Ovary (tissue), 10 donors: ENCODE measurements at places on chromosomes 7 and 10.

DNA sequence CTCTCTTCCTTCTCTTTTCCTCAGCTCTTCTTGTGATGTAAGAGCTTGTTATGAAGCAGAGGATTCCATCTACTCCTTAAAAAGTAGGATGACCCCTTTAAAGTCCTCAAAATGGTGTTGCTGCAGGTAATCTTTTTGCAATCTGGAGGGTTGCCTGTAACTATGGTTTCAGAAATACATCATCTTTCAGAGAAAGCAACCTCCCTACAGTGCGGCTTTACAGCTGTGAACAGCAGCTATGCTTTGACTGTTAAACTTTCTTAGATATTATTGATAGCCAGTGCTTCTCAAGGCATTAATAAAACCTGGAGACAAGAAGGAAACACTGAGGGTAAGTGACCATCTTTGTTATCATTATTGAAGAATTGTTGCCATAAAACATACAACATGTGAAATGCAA lies 86.6 kb upstream of the MDFIC start:
- H3K36me3 ChIP-seq, result no peaks in the 10 kb centered on the region
- H3K27me3 ChIP-seq, result no peaks in the 10 kb centered on the region
- no peak for DNase-seq
- H3K27ac ChIP-seq, result no peak overlapping the region

GRCh38 chr10:50027195-50027594 lies 39.0 kb downstream of the AGAP6 start:
- no peak overlapping the region for H3K4me3 ChIP-seq
- H3K27ac ChIP-seq, result no peak overlapping the region
- DNase-seq, result no peak
- H3K4me1 ChIP-seq, result no peaks in the 10 kb centered on the region
- H3K27me3 ChIP-seq, result no peaks in the 10 kb centered on the region

GRCh38 chr7:22123139-22123538 lies 177.4 kb upstream of the CDCA7L start:
- H3K27ac ChIP-seq, result no peak overlapping the region
- no peak for DNase-seq
- no peak overlapping the region for H3K4me3 ChIP-seq
- H3K36me3 ChIP-seq, result no peaks in the 10 kb centered on the region
- H3K4me1 ChIP-seq, result no peaks in the 10 kb centered on the region

GRCh38 chr7:37831244-37831643 lies 17.2 kb upstream of the NME8 start:
- no peak overlapping the region for H3K4me3 ChIP-seq
- no peak for DNase-seq
- no peak overlapping the region for H3K27ac ChIP-seq
- H3K27me3 ChIP-seq, result no peaks in the 10 kb centered on the region
- no peaks in the 10 kb centered on the region for H3K4me1 ChIP-seq
- H3K36me3 ChIP-seq, result no peaks in the 10 kb centered on the region

DNA sequence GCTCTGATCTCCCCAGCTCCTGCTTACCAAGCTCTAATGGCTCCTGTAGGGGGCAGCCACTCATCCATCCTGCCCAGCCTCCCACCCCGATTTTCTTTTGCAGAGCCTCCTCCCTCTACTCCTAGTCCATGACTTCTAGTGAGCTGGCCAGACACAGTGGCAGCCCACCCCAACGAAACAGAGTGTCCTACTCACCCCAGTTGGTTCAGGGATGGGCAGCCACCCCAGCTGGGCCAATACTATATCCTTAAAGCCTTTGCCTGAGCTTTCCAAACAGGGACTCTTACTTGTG lies 77.1 kb downstream of the GRID1 start:
- no peaks in the 10 kb centered on the region for H3K36me3 ChIP-seq
- H3K27ac ChIP-seq, result no peak overlapping the region
- no peak overlapping the region for H3K4me3 ChIP-seq
- DNase-seq, result no peak

DNA sequence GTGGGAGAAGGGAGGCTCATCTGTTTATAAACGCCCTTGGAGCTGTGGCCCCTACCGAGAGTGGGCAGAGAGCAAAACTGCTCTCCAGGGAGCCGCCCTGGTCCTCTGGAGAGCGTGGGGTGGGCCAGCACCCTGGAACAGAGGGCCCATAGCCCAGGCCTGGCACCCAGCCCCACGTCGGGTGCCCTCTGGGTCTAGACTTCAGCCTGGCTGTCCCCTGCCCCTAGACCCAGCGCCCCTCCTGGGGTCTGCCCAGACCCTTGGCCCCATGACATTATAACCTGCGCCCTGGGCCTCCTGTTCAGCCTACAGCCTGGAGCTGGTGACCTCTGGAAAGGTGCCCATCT lies 24.7 kb downstream of the GET4 start:
- H3K36me3 ChIP-seq, result no peaks in the 10 kb centered on the region
- H3K27ac ChIP-seq, result peak overlapping the region; percentile 16
- H3K4me1 ChIP-seq, result peaks cover 6% of the 10 kb centered on the region
- H3K4me3 ChIP-seq, result no peak overlapping the region
- no peak for DNase-seq

- H3K4me3 ChIP-seq, result no peak overlapping the region
- no peaks in the 10 kb centered on the region for H3K36me3 ChIP-seq
- no peak overlapping the region for H3K27ac ChIP-seq
- H3K27me3 ChIP-seq, result no peaks in the 10 kb centered on the region
- no peaks in the 10 kb centered on the region for H3K4me1 ChIP-seq
- DNase-seq, result no peak
Measured at GRCh38 chr10:97818572-97818971, 31.1 kb upstream of the GOLGA7B start.

GRCh38 chr10:84065804-84066601 lies 73.3 kb upstream of the GHITM start:
- H3K36me3 ChIP-seq, result no peaks in the 10 kb centered on the region
- H3K27me3 ChIP-seq, result no peaks in the 10 kb centered on the region
- no peaks in the 10 kb centered on the region for H3K4me1 ChIP-seq
- no peak overlapping the region for H3K27ac ChIP-seq

GRCh38 chr10:110851020-110851612 lies 20.6 kb upstream of the PDCD4 start:
- H3K27me3 ChIP-seq, result no peaks in the 10 kb centered on the region
- no peak overlapping the region for H3K27ac ChIP-seq
- no peaks in the 10 kb centered on the region for H3K36me3 ChIP-seq
- no peak overlapping the region for H3K4me3 ChIP-seq
- no peak for DNase-seq

DNA sequence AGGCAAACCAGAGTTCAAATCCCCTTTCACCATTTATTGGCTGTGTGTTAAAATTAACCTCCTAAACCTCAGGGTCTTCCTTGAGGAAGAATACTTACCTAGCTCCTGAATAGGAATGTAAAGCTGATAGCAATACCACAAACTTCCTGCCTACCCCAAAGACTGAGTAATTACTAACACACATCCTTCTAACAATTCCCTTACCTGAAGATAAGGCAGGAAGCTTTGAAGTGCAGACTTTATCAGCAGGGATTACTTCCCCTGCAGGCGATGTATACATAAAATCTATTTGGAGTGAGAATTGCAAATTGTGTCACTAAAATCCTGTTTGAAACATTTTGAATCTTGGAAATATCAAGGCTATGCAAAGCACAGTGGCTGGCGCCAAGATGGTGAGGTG lies 21.2 kb downstream of the EVX1 start:
- no peak overlapping the region for H3K27ac ChIP-seq
- no peaks in the 10 kb centered on the region for H3K27me3 ChIP-seq
- no peaks in the 10 kb centered on the region for H3K36me3 ChIP-seq
- no peak for DNase-seq
- no peak overlapping the region for H3K4me3 ChIP-seq

DNA sequence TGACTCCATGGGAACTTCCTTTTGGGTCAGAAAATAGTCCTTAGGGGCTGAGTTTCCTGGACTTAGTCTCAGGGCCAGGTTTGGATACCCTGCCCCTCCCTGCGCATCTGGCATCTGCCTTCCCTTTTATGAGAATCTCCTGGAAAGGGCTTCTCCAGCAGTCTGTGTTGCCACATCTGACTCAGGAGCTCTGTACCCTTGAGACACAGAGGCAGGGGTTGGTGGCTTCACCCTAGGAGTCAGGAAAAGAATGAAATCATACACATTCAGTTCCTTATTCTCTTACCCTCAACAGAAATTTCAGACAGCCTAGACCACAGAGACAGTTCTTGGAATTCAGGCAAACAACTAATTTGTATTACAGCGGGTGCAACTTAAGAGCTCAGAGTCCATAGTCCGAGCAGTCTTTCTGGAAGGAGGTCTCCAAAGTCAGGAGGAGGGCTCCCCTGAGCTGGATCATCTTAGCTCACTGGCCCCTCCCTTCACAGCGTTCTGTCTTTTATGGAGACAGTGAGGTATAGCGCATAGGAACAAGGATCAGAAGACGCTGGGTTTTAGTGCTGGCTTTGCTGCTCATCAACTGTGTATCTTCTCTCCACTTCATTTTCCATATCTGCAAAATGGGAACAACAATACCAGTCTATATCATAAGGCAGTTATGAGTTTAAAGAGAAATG lies 3.0 kb upstream of the PLAU start:
- H3K4me1 ChIP-seq, result peaks cover 10% of the 10 kb centered on the region
- H3K27me3 ChIP-seq, result no peaks in the 10 kb centered on the region
- H3K27ac ChIP-seq, result no peak overlapping the region
- no peak for DNase-seq
- H3K4me3 ChIP-seq, result no peak overlapping the region
- H3K36me3 ChIP-seq, result no peaks in the 10 kb centered on the region

DNA sequence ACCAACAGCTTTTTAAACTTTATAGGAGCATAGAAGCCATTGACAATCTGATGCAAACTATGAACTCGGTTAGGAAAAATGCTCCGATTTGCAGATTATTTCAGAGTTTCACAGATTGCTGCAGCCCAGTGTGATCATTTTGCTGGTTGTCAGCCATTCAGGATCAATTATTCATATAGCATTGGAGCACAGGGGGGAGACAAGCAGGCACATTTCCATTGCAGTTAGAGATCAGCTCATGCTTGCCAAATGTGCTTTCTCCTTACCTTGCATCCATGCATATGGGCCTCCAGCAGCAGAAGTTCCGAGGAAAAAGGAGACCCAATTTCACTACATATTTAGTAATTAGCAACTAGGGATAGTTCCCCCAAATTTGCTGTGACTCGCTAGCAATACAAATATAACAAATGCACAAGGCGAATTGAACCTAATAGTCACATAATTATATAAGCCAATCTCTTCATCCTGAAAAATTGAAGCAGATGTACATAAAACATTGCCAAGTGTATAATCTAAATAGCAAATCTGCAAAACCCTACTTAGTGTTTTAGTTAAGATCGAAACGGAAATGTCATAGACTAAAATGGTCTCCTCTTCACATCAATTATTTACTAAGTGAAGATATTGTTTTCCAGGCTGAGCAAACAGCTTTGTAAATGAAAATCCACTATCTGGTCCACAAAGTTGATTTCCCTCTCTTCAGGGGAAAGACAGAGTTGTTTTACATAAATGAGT lies 49.5 kb upstream of the RSU1 start:
- no peaks in the 10 kb centered on the region for H3K4me1 ChIP-seq
- no peak overlapping the region for H3K27ac ChIP-seq
- no peak overlapping the region for H3K4me3 ChIP-seq
